ENCODE measurements at places on chromosomes 11 and 22.

DNA sequence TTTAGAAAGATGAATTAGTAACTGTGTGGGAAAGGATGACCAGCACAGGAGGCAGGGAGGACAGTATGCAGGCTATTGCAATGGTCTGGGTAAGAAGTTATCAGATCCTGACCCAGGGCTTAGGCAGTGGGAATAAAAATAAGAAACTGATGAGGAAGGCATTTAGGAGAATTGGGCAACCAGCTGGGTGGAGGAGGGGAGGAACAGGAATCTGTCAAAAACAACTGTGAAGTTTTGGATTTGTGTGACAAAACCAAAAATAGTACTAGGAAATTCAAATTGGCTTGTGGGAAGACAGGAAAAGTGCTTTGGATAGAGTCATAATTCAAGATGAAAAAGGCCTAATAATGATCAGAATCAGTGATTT, 27.9 kb downstream of the MMP13 start:
- DNase-seq, result no peak

DNA sequence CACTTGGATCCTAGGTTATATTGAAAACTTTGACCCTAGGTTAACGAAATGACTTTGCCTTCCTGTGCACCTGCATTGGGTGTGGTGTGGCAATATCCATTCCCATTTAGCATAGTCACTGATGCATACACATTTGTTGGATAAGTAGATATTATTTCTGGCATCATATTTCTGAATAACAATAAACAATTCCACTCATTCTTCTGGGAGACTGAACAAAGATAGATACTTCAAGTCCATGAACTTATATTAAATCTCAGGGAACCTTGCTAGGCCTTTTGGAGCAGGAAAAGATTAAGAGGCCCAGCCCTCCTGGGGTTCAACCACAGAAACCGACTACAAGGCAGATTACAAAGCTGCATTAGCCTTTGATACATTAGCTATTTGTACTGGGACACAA, 118.9 kb downstream of the MSANTD4 start:
- DNase-seq, result no peak

DNA sequence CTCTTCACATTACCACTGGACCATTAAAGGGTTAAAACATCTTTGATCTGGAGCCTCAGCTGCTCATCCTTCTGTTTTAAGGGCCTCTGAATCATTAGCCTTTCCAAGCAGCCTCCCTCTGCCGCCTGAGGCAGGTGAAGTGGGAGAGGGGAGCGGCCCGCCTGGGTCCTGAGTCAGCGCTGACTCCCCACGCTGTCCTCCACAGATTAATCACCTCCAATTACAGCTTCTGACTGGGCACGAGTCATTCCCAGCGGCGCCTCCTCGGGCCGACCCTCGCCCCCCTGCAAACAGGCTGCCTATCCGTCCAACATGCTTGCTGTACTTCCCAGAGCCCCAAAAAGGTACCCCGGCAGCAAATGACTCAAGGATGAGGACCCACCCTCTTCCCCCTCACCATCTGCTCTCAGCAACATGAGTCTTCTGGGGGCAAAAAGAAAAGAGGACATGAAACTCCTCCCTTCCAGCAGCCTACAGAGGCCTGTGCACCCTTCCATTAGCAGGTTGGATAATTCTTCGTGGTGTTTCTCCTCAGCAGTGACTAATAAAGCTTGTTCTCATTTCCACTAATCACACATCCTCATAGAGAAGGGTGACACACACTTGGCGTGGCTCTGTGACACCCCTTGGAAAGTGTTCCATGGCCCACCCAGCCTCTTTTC, 44.3 kb upstream of the JAM3 start:
- DNase-seq, result no peak

- DNase-seq, result peak; percentile 38
Measured at GRCh38 chr22:39174498-39175352, 22.2 kb upstream of the CBX7 start.

DNA sequence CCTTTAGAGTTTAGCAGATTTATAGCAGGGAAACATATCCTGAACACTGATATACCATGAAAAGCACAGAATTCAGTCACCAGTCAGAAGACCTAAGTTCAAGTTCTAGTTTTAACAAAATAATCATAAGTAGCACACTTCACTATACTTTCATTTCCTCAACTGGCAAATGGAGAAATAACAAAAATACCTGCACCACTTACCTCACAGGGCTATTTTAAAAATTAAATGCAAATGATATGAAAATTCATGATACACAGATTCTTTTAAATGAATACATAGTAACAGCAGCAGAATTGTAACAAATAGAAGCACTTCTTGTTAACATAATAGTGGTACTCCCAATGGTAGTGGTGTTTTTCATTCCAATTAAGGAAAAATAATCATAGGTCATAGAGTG, 139.0 kb downstream of the FCHSD2 start:
- DNase-seq, result no peak

GRCh38 chr11:113112307-113112706, 151.1 kb downstream of the NCAM1 start:
- no peak for DNase-seq

DNA sequence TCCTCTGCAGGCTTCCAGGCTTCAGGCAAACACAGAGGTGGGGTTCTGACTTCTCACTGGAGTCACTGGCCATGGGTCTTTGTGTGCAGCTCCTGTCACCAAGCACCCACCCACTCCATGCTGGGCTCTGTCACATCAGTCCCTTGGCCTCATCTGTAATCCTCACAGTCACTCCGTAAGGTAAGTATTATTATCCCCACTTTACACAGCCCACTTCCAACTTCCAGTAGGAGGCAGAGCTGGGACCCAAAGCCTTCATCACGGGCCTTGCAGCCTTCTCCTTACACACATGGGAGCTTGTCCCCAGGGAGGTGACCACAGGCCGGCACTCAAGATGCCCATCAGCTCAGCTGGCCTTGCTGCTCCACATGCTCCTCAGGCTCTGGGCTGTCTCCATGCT, 266.7 kb upstream of the B3GAT1 start:
- DNase-seq, result no peak

DNA sequence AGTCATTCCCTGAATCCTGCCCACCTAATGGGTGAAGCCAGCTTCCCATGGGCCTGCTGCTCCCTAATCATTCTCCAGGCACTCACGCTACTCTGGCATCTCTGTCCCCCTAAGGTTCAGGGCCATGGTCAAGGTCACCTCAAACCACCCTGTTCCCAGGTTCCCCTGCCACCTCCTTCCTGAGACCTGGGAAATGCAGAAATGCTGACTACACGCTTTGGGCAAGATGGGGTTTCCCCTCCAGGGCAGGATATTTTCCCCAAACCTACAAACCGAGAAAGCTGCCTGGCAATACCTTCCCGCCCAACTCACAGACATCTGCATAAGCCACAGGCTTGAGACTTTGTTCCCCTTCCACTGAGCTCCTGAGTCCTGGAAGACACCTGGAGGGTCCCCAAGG, 97.6 kb downstream of the FEZ1 start:
- DNase-seq, result no peak

GRCh38 chr11:16596231-16596630, 142.2 kb upstream of the C11orf58 start:
- DNase-seq, result no peak

- no peak for DNase-seq
Measured at GRCh38 chr22:27094633-27095308, 437.4 kb downstream of the MIAT start.

DNA sequence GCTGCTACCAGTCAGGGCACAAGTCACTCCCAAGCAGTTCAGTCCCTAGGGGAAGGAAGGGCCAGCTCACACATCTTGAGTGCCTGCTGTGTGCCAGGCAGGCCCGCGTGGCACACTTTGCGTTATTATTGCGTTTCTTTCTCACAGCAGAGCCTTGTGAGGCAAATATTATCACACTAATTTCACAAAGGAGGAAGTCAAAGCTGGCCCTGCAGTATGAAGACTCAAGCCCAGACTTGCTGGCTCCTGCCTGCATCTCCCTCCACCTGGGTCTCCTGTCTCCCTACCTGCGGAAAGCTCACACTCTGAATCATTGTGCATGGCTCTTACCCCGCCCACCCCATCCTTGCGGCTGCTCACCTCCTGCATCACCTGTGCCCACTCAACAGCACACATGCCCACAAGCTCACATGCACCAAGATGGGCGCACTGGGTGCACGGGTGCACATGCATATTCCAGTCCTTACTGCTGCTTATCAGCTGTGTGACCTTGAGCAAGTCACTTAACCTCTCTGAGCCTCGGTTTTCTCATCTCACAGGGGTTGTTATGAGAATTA, 31.7 kb upstream of the P2RY2 start:
- DNase-seq, result no peak

DNA sequence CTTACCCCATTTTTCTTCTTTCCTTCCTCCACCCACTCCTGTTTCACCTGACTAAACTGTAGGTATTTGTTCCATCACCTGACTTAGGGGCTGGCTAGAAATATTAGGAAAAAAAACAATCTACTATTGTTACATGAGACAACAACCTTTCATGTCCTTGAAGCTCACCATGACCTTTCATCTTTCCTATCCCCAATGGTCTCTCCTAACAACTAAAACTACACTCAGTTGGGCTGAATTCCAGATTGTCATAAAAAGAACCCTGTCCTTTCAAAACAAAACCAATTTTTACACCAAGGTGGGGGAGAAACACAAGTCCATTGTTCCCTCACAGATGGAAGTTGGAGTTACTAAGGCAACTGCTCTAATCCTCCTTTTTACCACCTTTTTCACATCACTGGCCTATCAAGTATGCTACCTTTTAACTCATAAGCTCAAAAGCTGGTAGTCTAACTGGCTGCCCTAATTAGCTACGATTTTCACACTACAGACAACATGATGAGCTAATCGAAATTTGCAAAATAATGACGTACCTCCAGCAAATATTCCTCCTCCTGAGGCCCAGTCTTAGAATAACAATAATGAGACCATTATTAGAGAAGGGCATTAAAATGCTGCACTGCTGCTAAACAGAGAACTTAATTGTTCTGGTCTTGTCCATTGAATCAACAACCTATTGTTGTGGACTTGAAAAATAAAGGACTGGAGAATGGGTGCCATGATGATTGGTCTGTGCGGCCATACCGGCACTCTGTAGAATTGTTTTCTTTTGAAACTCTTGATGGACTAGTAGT, 46.5 kb upstream of the SOX6 start:
- no peak for DNase-seq

GRCh38 chr11:78925387-78925786, 350.7 kb upstream of the NARS2 start:
- DNase-seq, result no peak

GRCh38 chr11:111310088-111310487, 11.7 kb downstream of the POU2AF3 start:
- DNase-seq, result no peak

DNA sequence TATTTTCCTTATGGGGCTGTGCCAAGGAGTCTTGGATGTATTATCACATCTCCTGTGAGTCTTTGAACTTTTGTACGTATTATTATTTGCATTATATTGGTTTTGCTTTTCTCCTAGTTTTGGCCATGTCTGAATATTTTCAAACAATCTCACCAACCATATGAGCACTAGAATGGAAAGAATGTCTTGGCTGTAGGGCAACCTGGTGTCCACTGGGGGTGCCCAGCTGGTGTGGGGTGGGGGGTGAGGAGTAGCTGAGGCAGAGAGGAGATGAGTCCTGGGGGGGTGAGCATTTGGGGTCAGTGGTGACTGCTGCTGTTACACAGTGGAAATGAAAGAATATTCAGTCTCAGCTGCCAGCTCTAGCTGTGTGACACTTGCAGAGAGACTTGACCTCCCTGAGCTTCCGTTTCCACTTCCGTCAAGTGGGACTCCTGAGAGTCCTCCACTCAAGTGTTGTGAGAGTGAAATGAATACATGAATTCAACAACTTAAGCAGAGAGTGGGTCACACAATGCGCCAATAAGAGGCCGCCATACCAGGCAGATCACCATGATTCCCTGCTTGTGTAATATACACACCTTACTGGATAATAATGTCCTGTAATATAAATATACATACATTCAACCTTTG, 12.7 kb upstream of the PVALB start:
- no peak for DNase-seq
